ENCODE measurements at places on chromosomes 12 and 14.
A peak's percentile ranks its signal among the peaks of the same experiment; 100 is the strongest.

- DNase-seq = no peak
Observed at GRCh38 chr12:106113446-106113823, 25.3 kb downstream of the NUAK1 start.

- no peak for DNase-seq
Observed at GRCh38 chr12:81245907-81246570, 168.2 kb downstream of the ACSS3 start.

DNA sequence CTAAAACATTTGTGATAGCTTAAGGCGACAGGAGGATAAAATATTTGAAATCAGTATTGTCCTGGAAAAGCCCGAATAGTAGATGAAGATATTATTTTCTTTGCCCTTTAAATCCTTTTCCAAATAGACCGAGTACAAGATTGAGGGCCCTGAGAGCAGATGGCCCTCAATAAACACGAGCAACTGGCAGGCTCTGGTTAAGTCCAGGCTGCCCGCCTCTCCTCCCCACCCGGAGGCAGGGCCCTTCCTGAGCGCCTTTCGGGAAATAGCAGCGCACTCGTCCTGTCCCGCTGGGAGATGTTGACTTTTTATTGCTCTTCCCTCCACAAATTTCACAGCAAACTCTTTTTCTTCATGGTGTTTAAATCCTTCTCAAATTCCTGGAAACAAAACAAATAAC lies 50.8 kb upstream of the MAX start:
- no peak for DNase-seq

DNA sequence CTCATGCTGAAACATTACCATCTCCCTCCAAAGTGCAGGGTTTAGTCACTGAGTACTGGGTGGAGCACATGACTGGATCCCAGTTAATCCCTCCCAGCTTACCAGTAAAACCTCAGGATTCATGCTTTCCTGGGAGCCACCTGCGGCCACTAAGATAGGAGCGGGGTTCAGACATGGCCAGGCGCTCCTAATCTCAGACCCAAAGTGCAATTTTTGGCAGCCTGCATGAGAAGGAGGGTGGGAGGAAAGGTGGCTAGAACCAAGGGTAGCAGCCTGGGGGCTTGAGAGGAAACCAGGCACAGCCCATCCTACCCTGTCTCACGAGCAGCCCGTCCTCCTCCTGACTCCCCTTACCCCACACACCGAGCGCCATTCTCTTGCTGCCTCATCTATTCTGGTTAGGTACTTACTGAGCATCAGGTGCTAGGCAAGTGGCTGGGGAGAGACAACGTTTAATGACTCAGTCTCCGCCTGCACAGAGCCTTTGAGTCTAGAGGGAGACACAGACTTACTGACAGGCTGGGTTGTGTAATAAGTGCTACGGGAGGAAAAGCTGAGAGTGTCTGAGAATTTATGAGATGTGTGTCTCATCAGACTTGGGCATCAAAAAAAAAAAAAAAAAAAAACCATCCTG lies 9.9 kb downstream of the GPRC5A start:
- DNase-seq = no peak

- DNase-seq = no peak
Observed at GRCh38 chr14:60175255-60175902, 10.2 kb upstream of the DHRS7 start.

DNA sequence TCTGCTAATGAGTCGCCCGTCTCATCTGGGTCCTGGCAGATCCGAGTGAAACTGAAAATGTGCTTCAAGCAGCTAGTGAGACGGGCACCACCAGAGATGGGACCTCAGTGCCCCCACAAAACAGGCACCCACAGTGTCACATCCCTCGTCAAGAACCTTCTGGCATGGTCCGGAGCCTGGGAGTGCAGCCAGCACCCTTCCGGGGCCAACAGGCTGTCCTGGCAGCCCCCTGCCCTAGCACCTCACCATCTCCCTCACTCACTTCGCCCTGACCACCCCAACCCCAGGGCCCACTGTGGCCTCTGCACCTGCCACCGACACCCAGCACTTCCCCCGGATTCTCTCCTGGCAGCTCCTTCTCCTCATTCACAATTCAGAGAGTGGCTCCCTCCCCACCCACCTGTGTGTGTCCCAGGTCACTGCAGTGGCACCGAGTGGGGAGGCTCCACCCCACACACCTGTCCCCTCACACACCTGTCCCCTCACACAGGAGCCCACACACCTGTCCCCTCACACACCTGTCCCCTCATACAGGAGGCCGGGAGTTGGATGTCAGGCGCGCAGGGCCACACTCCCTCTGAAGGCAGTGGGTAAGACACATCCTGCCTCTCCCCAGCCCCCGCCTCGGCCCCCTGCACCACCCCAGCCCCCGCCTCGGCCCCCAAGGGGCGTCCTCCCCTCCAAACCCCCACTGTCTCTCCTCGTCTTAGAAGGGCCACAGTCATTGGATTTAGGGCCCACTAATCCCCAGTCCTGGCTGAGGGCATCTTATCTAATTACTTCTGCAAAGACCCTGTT lies 7.9 kb downstream of the GALNT9 start:
- no peak for DNase-seq

GRCh38 chr14:98368221-98368620 lies 903.8 kb downstream of the BCL11B start:
- DNase-seq = no peak

DNA sequence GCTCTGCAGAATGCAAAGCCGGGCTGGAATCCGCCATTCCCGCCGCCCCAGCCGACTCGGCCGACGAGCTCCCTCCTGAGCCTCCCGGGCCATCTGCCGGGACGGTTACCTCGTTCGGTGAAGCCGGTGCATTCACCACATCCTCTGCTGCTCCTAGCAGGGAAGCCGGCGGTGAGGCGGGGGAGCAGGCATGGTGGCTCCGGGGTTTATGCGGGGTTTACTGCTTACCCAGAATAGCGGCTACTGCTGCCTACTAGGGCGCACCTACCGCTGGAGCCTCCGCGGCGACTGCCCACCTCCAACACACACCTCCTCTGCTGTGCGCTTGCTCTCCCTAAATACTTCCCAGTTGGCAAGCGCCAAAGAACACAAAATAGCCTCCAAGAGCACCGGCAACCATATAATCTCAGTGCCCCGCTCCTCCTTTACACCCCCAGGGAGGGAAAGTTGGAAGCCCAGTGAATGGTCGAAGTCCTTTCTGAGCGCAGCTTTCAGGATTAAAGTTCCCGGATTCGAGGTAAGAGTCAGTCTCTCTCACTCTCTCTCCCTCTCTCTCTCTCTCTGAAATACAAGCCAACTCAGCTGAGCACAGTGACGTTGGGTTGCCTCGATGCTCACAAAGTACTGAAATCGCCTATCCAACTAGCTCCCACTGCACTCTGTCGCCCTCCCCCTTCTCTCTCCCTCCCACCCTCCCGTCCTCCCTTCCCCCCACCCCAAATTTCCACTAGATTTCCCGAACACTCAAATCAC lies at the start of gene TBX5:
Gene TBX5, minus strand, starts transcription at position 626 of the 753 bp plus-strand sequence. CDS start 2,246 bp downstream, outside the sequence.
- no peak for DNase-seq

DNA sequence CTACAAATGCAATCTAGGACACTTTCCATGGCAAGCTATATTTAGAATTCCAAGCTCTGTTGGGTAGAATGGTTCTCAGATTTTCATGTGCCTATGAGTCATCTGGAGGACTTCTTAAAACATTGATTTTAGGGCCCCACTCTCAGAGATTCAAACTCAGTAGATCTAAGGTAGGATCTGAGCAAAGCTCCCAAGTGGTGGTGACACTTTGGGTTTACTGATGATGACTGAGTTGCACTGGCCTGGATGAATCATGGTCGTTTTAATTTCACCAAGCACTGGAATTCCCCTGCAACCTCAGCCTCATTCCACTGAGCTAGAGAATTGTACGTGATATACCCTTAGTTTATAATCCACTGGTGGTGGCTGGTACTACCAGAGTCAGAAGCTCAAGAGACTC lies 86.5 kb downstream of the PPM1H start:
- no peak for DNase-seq

DNA sequence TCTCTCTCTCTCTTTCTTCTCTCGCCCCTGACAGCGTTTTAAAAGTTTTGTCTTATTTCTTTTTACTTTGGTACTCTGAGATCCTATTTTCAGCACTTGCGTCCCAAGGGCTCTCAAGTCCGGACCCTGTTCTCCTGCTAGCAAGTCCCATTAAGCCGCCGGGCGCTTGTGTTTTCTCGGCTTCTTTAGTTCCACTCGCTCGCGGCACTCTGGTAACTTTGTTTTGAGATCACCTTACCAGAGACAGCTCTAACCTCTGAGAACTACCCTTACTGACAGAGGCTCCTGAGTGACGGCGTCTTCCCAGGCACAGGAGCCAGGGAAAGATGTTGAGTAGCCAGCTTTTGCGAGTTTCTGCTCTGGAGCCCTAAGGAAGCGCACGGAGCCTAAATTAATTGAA lies 2.7 kb upstream of the MYF5 start:
- DNase-seq = no peak

DNA sequence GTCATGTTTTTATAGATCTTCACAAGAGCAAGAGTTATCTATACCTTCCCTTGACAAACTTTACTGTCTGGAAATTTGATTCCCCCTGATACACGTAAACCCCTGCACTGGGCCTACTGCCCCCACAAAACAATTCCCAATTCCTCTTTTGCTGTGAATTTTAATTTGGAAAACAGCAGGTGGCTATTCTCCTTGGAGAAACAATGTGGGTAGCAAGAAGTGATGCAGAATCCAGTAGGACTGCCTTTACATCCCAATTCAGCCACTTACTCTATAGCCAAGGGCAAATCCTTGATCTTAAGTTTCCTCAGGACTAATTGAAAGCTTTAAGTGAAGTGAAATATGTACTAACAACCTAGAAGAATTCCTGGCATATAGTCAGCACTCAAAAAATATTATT lies 129.3 kb downstream of the ACSS3 start:
- DNase-seq = no peak

DNA sequence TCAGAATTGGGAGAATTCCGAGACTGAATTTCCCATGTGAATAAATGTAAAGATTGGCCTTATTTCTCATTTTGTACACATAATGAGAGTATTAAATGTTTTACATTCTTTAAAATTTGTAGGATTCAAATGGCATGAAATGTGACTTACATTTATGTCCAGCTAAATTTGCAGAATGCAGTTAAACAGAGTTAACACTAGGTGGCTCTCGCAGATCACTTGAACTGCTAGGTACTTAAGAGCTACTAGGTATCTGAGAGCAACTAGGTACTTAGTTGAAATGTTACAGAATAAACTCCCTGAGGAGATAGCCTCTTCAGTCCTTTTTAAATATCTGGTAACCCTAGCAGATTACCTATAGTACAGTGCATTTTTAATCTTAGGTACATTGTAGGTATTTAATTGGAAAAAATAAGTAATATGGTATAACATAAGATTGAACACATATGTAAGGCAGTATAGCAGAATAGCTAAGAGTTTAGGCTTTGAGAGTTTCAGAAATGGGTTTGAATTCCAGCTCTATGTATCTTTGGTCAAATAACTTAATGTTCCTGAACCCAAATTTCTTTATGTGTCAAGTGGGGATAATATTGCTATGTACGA lies 73.8 kb downstream of the KIAA0586 start:
- DNase-seq = peak; percentile 79

- no peak for DNase-seq
Observed at GRCh38 chr14:29724991-29725390, 202.7 kb downstream of the PRKD1 start.

GRCh38 chr14:71086567-71086966 lies 179.3 kb downstream of the PCNX1 start:
- no peak for DNase-seq

GRCh38 chr14:104149617-104150135 lies 11.3 kb downstream of the KIF26A start:
- DNase-seq = no peak

GRCh38 chr12:33061844-33062243 lies 165.3 kb upstream of the PKP2 start:
- DNase-seq = no peak

DNA sequence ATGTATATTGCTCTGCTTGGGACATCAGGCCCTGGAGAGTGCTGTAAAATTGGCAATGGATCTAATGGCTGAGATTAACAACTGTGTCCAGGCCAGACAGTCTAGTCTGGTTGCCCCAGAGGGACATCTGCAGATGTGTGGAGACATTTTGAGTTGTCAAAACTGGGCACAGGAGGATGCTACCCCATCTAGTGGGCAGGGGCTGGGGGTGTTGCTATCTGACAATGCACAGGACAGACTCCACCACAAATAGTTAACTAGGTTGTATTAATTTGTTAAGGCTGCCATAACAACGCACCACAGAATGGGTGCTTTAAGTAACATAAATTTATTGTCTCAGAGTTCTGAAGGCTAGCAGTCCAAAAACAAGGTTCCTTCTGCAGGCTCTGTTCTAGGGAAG lies 302.5 kb upstream of the AMIGO2 start:
- DNase-seq = no peak

DNA sequence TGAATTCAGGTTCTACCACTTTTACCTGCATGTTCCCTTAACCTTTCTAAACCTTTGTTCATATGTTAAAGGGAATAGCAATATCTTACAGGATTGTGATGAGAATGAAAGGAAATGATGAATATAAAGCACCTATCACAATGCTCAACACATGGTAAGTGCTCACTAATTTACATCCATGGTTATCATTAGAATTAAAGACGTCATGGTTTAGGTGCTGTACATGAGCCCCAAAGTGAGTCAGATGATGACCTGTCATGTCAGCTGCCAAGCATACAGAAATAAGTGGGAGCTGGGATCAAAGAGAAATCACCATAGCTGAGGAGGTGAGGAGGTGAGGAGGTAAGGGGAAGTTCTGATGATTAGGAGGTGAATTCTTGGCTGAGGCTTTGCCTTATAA lies 135.9 kb upstream of the ATP2B1 start:
- no peak for DNase-seq

- no peak for DNase-seq
Observed at GRCh38 chr14:74419086-74419485, 6.9 kb downstream of the SYNDIG1L start.

GRCh38 chr14:60093606-60094005 lies 1.9 kb downstream of the PCNX4 start:
- no peak for DNase-seq

- no peak for DNase-seq
Observed at GRCh38 chr12:5856692-5857091, 88.4 kb downstream of the ANO2 start.

DNA sequence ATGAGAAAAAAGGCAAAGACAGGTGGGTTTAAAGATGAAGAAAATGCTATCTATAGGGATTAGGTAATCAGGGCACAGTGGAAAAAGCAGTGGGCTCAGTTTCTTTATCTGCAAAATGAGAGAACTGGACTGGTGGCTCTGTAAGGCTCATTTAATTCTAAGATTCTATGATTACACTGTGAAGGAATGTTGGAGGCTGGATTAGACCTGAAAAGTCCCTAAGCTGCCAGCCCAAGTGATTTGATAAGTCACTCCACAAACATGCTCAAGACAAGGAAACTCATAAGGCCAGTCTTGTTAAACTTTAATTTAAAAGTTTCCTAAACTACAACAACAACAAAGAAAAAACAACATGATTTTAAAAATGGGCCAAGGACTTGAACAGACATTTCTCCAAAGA lies 75.1 kb downstream of the DCAF5 start:
- no peak for DNase-seq

All from activated CD4-positive, alpha-beta T cell treated with anti-CD3 and anti-CD28 coated beads, Interleukin-2, amount 10 ng/mL, durations not matched to agents 24 days and 14 days (primary cell).